ENCODE measurements at places on chromosomes 12 and 14. TPM values are rescaled to one million over a fixed set of nuclear protein-coding genes. Genes with fewer than 3 reads are reported as not detected.

DNA sequence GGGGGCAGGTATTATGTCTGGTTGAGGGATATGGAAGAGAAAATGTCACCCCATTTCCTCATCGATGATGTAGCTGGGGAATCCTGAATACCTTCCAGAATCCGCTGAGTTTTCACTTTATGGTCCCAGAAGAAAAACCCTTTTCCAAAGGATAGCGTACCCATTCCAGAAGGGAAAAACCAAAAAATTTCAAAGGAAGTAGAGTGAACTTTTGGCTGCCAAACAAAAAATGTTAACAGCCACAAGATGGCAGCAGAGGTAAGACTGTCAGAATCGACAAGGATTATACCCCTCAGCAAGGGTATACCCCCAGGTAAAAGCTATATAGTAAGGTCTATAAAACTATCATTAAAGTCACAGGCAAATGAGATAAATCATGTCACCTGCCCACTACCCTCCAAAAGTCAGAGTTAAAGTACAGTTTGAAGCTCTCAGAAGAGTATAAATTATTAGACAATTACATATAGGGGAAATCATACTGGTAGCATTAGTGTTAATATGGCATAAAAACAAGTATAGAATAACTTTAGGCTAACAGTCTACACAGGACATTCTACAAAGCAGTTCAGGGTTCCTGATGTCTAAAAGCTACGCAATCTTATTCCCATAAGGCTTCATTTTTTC lies 18.0 kb downstream of the ACIN1 start:
- H3K27me3 ChIP-seq, result no peaks in the 10 kb centered on the region
- H3K36me3 ChIP-seq, result peaks cover 57% of the 10 kb centered on the region
- peaks cover 5% of the 10 kb centered on the region for H3K4me1 ChIP-seq
- no peak overlapping the region for H3K4me3 ChIP-seq

DNA sequence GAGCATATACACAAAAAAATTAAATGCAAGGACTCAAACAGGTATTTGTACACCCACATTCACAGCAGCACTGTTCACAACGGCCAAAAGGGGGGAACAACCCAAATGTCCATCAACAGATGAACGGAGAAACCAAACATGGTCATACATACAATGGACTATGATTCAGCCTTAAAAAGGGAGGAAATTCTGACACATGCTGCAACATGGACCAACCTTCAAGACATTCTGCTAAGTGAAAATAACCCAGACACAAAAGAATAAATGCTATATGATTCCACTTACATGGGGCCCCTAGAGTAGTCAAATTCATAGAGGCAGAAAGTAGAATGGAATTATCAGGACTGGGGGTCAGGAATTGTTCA lies 29.5 kb downstream of the ACTN1 start:
- H3K4me1 ChIP-seq, result peaks cover 37% of the 10 kb centered on the region
- no peak for DNase-seq
- no peak overlapping the region for H3K27ac ChIP-seq
- H3K4me3 ChIP-seq, result no peak overlapping the region
- H3K27me3 ChIP-seq, result no peaks in the 10 kb centered on the region
- no peaks in the 10 kb centered on the region for H3K36me3 ChIP-seq

GRCh38 chr12:105706321-105706972 lies 376.0 kb downstream of the C12orf75 start:
- H3K4me3 ChIP-seq, result no peak overlapping the region
- DNase-seq, result no peak
- H3K4me1 ChIP-seq, result no peaks in the 10 kb centered on the region
- H3K27me3 ChIP-seq, result no peaks in the 10 kb centered on the region
- no peak overlapping the region for H3K27ac ChIP-seq
- H3K36me3 ChIP-seq, result no peaks in the 10 kb centered on the region

Gene SLC39A5
- total RNA-seq, result 0.64 TPM

DNA sequence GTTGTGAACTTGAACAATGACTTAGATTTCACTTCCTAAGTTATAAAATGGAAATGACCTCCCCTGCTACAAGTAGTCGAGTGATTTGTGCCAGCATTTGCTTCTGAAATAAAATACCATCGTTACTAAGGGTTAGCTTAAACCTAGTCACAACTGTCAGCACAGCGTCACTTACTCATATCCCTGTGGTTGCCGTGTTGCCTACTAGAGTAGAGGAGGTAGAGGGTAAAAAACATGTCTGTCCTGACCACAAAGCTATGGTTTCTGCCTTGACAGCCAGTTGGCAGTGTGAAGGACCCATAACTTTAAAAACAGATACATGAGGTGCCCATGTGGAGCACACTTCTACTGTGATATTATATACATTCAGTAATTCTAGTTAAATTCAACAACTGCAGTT lies 234.2 kb upstream of the RGS6 start:
- peaks cover 51% of the 10 kb centered on the region for H3K36me3 ChIP-seq
- no peak overlapping the region for H3K27ac ChIP-seq
- H3K4me1 ChIP-seq, result peaks cover 46% of the 10 kb centered on the region
- H3K4me3 ChIP-seq, result no peak overlapping the region
- no peaks in the 10 kb centered on the region for H3K27me3 ChIP-seq

Gene GPRC5D
- 0.22 TPM for total RNA-seq

Gene CLEC4A
- total RNA-seq, result 0.19 TPM

- H3K36me3 ChIP-seq, result no peaks in the 10 kb centered on the region
- H3K4me1 ChIP-seq, result no peaks in the 10 kb centered on the region
- no peak for DNase-seq
- H3K27me3 ChIP-seq, result no peaks in the 10 kb centered on the region
- H3K27ac ChIP-seq, result no peak overlapping the region
- no peak overlapping the region for H3K4me3 ChIP-seq
Observed at GRCh38 chr12:71075743-71076142, 82.1 kb downstream of the TSPAN8 start.

Gene KLRK1
- 0.12 TPM for total RNA-seq

DNA sequence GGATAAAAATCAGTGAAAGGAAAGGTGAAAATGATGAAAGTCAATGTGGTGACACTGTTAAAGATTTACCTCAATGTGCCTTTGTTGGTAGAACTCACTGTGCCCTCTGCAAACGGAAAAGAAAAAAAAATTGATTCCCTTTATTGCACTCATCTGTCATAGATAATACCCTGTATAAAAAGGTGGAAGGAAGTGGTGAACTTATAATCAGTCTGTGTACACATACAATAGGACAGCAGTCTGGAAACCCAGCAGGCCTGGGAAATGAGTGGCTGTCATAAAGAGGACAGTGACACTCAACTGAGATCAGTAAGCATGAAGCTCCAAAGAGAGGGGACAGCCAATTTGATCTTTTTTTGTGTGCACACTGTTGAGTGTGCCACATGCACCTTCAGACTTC lies 364.7 kb downstream of the NOVA1 start:
- no peaks in the 10 kb centered on the region for H3K4me1 ChIP-seq
- no peak overlapping the region for H3K27ac ChIP-seq
- DNase-seq, result no peak

Gene GCH1
- 55.1 TPM for total RNA-seq

Gene MYF5
- not detected for total RNA-seq

DNA sequence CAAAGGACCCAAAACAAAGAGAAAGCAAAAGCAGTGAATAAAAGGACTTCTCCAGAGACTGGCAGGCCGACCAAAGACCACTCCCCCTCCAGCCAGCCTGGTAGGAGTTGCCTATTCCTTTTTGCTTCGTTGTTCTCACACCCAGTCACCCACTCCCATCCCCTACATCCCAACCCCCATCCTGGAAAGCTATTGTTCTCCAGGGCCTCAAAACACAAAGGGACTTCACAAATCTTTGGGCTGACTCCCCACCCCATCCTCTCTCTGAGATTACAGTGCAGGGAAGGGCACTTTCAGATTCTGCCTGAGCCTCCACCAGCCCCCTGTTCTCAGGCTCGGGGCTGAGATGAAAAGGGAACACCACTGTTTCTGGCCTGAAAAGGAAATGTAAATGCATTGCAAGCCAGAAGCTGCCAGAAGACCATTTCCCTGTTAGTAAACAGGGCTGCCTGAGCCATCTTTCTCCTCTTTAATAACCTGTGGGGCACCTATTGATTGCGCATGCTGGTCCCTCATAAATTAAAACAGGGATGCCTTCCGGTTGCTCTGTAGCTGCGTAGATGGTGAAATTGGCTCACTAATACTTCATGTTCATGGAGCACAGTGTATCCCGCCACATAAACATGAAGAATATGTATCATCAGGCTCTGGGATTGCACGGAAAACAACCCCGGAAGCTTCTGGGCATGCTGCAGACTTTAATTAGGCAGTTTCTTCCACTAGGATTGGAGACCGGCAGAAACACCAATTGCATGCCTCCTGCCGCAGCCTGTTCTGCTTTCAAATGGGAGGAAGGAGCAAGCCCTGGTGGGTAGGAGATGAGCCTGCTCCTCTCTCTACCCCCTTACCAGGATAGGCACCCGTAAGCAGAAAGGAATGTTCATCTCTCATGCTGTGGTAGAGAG lies 130.3 kb upstream of the FUT8 start:
- peak overlapping the region; percentile 69 for H3K4me3 ChIP-seq
- peak; percentile 56 for DNase-seq
- peaks cover 43% of the 10 kb centered on the region for H3K4me1 ChIP-seq
- H3K36me3 ChIP-seq, result peaks cover 5% of the 10 kb centered on the region
- no peaks in the 10 kb centered on the region for H3K27me3 ChIP-seq

DNA sequence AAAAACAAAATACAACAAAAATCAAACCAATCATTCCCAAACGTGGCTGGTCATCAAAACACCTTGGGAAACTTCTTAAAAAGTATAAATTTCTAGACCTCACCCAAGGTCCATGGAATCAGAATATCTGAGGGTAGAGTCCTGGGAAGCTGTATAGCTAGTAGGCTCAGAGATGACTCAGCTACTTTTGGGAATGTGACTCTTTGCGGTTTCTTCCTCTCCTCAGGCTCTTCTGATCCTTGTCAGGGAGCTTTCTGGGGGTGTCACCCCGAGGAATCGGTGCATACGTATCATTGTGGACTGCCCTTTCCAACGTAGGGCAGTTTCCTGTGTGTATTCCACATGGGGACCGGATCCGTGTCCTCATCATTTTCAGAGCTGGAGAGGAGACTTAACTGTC lies 14.8 kb downstream of the JDP2 start:
- no peak for DNase-seq
- H3K4me3 ChIP-seq, result no peak overlapping the region
- H3K27me3 ChIP-seq, result peaks cover 1% of the 10 kb centered on the region
- H3K27ac ChIP-seq, result no peak overlapping the region

- H3K27me3 ChIP-seq, result no peaks in the 10 kb centered on the region
- H3K27ac ChIP-seq, result no peak overlapping the region
- H3K36me3 ChIP-seq, result peaks cover 49% of the 10 kb centered on the region
- no peak overlapping the region for H3K4me3 ChIP-seq
- DNase-seq, result no peak
Observed at GRCh38 chr14:64450255-64450654, 15.0 kb upstream of the AKAP5 start.

Gene SLC7A8
- 0.64 TPM for total RNA-seq

GRCh38 chr14:63939006-63939270 lies 86.1 kb downstream of the SYNE2 start:
- H3K4me3 ChIP-seq, result no peak overlapping the region
- no peak overlapping the region for H3K27ac ChIP-seq
- no peak for DNase-seq
- peaks cover 46% of the 10 kb centered on the region for H3K4me1 ChIP-seq
- peaks cover 45% of the 10 kb centered on the region for H3K36me3 ChIP-seq
- H3K27me3 ChIP-seq, result no peaks in the 10 kb centered on the region

Gene AGAP2
- 72.6 TPM for total RNA-seq

Gene FBLN5
- total RNA-seq, result 4.1 TPM

- H3K27me3 ChIP-seq, result no peaks in the 10 kb centered on the region
- DNase-seq, result no peak
- no peak overlapping the region for H3K27ac ChIP-seq
- H3K4me3 ChIP-seq, result no peak overlapping the region
Observed at GRCh38 chr12:109533487-109533740, 39.9 kb downstream of the MMAB start.

Gene RNF31
- total RNA-seq, result 147 TPM

GRCh38 chr14:97536421-97536820 lies 739.2 kb downstream of the VRK1 start:
- H3K36me3 ChIP-seq, result no peaks in the 10 kb centered on the region
- peaks cover 12% of the 10 kb centered on the region for H3K4me1 ChIP-seq
- H3K4me3 ChIP-seq, result no peak overlapping the region
- no peak overlapping the region for H3K27ac ChIP-seq
- no peak for DNase-seq

GRCh38 chr14:79395061-79395460 lies 816.2 kb downstream of the DIO2 start:
- no peak overlapping the region for H3K4me3 ChIP-seq
- H3K27me3 ChIP-seq, result no peaks in the 10 kb centered on the region
- no peak overlapping the region for H3K27ac ChIP-seq
- no peaks in the 10 kb centered on the region for H3K4me1 ChIP-seq
- no peak for DNase-seq

DNA sequence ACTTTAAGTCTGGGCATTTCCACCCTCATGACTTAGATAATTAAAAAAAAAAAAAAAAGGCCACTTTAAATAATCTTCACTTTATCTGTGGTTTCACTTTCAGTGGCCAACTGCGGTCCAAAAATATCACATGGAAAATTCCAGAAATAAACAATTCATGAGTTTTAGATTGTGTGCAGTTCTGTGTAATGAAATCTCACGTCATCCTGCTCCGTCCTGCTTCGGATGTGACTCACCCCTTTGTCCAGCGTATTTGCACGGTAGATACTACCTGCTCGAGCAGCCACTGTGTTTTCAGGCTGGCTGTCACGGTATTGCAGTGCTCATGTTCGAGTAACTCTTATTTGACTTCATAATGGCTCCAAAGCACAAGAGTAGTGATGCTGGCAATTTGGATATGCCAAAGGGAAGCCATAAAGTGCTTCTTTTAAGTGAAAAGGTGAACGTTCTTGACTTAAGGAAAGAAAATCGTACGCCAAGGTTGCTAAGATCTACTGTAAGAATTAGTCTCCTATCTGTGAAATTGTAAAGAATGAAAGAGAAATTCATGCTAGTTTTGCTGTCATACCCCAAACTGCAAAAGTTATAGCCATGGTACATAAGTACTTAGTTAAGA lies 2.4 kb downstream of the E2F7 start:
- peaks cover 3% of the 10 kb centered on the region for H3K27me3 ChIP-seq
- peaks cover 53% of the 10 kb centered on the region for H3K36me3 ChIP-seq
- H3K4me3 ChIP-seq, result peak overlapping the region; percentile 1
- peaks cover 46% of the 10 kb centered on the region for H3K4me1 ChIP-seq

Gene CEP290
- 12.2 TPM for total RNA-seq

DNA sequence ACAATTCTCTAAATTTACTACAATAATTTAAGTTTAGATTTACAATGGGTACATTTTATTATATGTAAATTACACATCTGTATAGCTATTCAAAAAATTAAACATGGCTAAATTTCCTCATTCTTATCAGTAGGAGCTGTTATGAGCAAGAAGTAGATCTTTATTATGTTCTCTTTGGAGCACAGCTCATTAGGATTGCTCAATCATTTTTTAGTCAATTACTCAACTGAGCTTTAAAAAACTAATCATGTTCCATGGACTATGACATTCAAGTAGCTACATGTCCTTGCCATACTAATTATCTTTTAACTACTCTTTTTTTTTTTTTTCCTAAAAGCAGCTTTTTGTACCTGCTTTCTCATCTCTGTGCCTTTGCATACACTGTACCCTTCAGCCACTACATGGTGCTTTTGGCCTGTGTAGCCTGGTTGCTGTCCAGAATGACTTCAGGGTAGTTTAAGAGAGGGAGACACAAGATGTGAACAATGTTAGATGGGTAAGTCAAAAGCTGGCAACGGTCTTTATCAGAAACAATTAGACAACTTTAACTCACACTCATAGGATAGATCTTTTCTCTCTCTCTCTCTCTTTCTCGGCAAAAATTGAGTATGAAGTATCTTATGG lies 69.0 kb downstream of the SSPN start:
- no peaks in the 10 kb centered on the region for H3K36me3 ChIP-seq
- no peak for DNase-seq
- H3K27ac ChIP-seq, result no peak overlapping the region
- H3K4me1 ChIP-seq, result no peaks in the 10 kb centered on the region
- H3K27me3 ChIP-seq, result peaks cover 5% of the 10 kb centered on the region
- no peak overlapping the region for H3K4me3 ChIP-seq

Gene PLEKHD1
- total RNA-seq, result 0.19 TPM

Gene WNT1
- total RNA-seq, result 0.17 TPM

Gene RILPL1
- total RNA-seq, result 0.89 TPM

Gene CACNA1C
- 0.15 TPM for total RNA-seq

Gene LUM
- not detected for total RNA-seq

Gene JAG2
- 1.5 TPM for total RNA-seq
